Left cardiac atrium (tissue), 4 donors: ENCODE measurements at places on chromosomes 5 and 9.

DNA sequence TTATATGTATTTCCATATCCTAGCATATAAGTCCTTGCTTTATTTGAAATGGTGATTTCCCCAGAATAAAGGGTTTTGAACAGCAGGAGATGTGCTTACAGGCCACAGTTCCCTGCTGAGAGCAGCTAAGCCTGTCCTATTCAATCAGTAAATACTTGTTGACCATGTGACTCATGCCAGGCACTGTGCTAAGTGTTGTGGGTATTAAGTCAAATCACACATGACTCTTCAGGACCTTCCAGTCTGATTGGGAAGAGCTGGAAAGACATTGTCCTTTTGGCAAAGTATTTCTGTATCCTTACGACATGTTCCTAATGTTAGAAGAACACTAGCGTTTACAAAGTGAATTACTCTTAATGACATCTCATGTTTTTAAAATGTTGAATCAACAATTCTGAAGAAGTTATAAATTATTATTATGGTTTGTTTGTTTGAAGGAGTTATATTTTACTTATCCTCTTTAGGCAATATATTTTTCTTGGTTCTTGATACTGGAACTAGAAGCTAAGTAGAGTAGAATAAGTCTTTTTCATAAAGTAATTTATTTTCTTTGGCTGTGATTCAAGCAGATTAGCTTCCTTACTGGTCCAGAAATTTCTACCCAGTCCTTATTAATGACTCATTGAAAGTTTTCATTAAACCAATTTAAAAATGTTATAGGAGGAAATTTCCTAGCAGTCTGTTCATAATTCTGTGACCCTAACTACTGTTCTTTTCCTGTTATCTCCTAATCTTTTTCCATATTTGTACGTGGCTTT, 82.1 kb downstream of the GAPVD1 start:
- peak; percentile 35 for DNase-seq

GRCh38 chr9:91905991-91906469, 44.0 kb downstream of the ROR2 start:
- peak; percentile 41 for DNase-seq

DNA sequence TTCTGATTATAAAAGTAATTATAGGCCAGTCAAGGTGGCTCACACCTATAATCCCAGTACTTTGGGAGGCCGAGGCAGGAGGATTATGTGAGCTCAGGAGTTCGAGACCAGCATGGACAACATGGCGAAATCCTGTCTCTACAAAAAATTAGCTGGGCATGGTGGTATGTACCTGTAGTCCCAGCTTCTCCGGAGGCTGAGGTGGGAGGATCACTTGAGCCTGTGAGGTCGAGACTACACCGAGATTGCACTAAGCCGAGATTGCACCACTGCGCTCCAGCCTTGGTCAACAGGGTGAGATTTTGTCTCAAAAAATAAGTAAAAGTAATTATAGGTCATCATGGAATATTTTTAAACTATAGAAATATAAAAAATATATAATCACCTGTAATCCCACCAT, 18.1 kb downstream of the IRF1 start:
- no peak for DNase-seq

DNA sequence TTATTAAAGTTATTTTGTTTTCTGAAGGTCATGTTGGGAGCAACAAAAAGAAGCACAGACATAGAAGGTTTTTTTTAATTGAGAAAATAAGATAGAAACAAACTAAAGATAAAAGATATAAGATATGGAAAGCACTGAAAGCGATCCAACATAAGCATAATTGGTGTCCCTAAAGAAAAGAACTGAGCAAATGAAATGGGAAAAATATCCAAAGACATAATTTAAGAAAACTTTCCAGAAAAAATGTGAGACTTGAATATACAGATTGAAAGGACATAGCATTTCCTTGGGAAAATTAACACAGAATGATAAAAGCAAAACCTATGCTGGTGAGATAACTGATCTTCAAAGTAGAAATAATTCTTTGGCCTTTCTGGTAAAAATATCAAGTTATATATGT, 289.3 kb downstream of the KIAA0825 start:
- DNase-seq: no peak

DNA sequence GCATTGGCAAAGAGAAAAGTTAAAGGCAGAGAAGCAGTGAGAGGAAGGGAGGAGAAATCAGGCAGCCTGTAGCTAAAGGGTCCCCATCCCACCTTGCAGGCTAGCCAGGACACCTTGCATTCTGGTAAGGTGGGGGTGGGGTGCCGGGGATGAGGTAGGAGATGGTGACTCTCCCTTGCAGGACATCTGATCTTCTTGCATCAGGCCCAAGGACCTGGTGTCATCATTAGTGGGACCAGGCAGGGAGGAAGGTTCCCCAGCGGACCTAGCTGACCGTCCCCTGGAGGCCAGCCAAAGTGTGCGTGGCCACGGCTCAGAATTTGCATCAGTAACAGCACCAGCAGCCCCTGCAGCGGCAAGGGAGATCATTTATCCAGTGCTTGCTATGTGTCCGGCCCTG, 21.7 kb upstream of the CYSTM1 start:
- no peak for DNase-seq

GRCh38 chr5:61817472-61818326, 485.6 kb downstream of the ZSWIM6 start:
- peak; percentile 35 for DNase-seq
